ENCODE measurements at places on chromosomes 1 and 21. TPM values are rescaled to one million over a fixed set of nuclear protein-coding genes. Genes with fewer than 3 reads are reported as not detected.

The STUM gene
- 0.98 TPM for total RNA-seq

The RGS13 gene
- not detected for total RNA-seq

The TFF2 gene
- total RNA-seq = not detected

The RIMKLA gene
- total RNA-seq = 0.09 TPM
